ENCODE measurements at places on chromosomes 2 and 18.

DNA sequence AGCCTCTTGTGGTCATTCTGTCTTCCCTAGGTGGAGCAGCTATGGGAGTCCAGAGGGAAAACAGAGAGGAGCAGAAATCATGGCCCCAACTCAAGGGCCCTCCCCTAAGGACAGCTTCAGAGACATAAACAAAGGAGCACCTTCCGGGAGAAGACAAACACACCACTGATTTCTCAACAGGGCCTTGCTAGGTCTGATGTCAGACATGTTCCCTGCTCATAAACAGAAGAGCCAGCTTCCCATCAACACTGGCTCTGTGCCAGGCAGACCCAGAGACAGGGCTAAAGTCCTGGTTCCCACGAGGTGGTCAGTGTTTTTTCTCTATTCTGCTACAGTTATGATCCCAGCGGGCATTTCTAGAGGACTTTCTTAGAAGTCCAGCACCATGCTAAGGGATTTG, 19.3 kb downstream of the CXCR2 start:
- DNase-seq, result no peak

DNA sequence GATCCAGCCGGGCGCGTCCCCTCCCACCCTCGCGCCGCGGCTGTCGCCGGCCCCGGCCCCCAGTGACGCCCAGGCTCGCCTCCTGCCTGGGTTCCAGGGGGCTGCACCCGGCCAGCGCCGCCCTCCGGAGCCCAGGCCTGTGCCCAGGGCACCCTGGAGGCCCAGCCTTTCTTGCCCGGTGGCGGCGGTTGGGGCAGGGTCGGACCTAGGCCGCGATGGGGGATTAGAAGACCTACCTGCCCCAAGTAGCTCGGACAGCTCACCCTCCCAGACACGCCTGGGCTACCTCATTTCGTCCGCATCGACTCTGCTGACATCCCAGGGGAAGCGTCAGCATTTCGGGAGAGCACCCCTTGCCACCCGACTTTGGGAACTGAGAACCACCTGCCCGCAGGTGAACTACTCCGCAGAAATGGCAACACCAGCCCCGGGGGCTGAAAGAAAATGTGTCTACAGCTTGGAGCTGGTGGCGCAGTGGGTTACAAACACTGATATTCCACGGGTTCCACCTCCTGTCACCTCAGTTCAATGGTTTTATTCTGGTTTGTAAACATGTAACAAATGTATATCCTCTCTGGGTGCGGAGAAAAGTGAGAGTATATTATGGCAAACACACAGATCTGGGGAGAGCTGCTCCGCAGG, 834 bp upstream of the ARL4C start:
- no peak for DNase-seq

- no peak for DNase-seq
These were observed 28.3 kb downstream of the FHOD3 start for GRCh38 chr18:36325846-36326245.

DNA sequence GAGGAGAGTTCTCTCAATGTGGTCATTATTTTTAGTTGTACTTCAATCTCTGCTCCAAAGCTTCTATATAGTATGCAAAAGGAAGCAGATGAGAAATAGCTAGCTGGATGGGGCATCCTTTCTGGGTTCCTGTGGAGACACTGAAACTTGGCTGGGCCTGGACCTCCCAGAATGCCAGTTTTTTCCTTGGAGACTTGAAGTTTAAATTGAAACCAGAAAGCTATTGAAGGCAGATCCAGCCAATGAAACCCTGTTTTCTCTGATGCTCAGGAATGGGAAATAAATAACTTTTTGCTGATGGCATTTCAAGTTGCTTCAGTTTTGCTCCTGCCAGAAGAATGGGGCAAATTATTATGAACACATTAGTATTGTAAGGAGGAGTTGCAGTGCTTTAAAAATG, 2.9 kb downstream of the SETBP1 start:
- no peak for DNase-seq

DNA sequence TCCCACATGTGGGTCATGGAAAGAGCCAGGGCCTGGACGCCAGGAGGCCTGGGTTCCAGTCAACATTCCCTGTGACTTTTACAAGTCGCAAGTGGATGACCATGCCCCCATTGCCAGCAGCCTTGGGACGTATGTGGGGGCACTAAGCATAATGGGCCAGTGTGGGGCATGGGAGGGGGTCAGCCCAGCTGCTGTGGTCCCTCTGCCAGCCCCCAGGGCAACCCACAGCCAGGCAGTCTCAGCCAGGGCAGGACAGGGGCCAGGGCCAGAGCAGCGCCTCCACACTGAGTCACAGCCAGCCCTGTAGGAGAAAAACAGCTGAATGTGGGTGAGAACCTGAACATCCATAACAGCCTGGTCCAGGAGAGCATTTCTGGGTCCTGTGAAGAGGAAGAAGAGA, 173.2 kb downstream of the GFPT1 start:
- no peak for DNase-seq

DNA sequence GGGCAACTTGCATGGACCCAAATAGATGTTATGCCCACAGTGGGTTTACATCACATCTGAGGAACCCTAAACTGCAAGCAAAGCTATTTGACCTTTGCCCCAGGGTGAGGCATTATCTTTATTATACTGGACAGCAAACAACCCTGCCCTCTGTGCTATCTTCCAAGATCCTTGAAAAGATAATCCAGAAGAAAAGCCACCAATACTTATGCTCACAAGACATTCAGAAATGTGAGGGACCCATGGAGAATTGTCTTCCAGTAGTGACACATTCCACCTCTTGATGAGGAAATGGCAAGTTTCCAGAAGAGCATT, 53.0 kb upstream of the NDUFV2 start:
- DNase-seq, result no peak

Data from stimulated activated CD4-positive, alpha-beta T cell treated with anti-CD3 and anti-CD28 coated beads, Interleukin-4, amount 100 ng/mL, for 24 hours (primary cell).